ENCODE measurements at places on chromosomes 12 and 14.

GRCh38 chr12:31236998-31237637 is 88.8 kb downstream of the SINHCAF start:
- DNase-seq: peak; percentile 28

DNA sequence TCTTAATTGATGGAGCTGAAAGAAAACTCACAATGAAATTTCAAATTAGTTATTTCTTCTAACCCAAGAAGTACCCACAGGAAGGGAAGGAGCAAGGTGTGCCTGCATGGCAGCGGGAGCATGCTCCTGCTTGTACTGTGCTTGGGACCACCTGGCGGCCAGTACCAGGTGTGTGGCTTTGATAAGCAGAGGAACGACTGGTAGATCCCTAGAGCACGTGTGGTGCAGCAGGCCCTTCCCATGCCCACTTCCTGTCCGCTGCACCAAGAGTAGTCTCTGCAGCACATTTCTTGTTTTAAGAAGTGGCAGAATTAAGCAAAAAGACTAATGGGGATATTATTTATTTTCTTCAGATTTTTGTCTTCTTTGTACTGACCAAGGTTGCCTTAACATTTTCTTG is 122.3 kb upstream of the ATF1 start:
- no peak for DNase-seq

GRCh38 chr12:88371416-88372183 is 208.7 kb downstream of the KITLG start:
- DNase-seq: no peak

- DNase-seq: no peak
These were observed 12.2 kb downstream of the SDR9C7 start for GRCh38 chr12:56922031-56922430.

- DNase-seq: no peak
These were observed 13.0 kb downstream of the ATG14 start for GRCh38 chr14:55398679-55399078.

- no peak for DNase-seq
These were observed 77.5 kb upstream of the ATP2A2 start for GRCh38 chr12:110203546-110203945.

DNA sequence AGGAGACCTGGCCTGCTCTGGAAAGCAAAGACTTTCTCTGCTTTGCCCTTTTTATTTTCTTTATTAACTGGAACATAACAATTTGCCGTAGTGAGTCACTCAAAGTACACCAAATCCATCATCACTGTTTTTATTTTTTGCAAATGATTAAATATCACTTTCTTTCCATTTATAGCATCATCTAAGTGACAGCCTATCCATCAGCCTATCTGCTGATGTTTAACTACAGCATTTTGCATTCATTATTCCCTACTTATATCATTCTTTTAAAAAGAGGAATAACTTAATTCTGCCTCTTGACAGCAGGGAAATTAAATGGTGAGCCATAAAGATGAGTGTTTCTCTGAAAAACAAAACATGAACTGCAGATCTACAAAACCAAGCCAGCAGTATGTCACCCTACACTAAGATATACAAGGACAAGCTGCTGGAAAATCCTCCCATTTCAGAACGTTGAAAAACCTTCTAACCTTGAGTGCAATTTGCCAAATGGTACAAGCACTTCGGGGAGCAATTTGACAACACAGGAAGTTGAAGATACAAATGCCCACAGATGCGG is 821.3 kb upstream of the TMEM132C start:
- no peak for DNase-seq

GRCh38 chr12:25017336-25017735 is 68.4 kb upstream of the BCAT1 start:
- no peak for DNase-seq

DNA sequence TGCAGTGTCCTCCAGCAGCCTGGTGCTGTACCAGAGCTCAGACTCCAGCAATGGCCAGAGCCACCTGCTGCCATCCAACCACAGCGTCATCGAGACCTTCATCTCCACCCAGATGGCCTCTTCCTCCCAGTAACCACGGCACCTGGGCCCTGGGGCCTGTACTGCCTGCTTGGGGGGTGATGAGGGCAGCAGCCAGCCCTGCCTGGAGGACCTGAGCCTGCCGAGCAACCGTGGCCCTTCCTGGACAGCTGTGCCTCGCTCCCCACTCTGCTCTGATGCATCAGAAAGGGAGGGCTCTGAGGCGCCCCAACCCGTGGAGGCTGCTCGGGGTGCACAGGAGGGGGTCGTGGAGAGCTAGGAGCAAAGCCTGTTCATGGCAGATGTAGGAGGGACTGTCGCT is 15.2 kb downstream of the C12orf43 start:
- DNase-seq: no peak

DNA sequence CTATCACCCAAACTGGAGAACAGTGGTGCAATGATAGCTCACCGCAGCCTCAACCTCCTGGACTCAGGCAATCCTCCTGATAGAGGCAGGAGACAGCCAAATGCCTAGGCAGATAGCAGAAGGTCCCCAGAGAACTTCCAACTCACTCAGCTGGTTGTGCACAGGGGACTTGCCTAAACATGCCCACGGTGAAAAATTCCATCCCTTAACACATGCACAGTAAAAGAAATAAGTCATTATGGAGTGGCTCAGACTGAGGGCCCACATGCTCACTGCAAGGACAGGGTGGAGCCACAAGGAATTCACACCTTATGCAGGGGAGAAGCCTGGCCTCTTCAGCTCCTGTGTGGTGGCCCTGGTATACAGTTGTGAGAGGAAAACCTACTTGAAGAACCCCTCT is 525.8 kb upstream of the ATP2B1 start:
- no peak for DNase-seq

- DNase-seq: no peak
These were observed 494.5 kb downstream of the TMEM132D start for GRCh38 chr12:129409281-129409680.

DNA sequence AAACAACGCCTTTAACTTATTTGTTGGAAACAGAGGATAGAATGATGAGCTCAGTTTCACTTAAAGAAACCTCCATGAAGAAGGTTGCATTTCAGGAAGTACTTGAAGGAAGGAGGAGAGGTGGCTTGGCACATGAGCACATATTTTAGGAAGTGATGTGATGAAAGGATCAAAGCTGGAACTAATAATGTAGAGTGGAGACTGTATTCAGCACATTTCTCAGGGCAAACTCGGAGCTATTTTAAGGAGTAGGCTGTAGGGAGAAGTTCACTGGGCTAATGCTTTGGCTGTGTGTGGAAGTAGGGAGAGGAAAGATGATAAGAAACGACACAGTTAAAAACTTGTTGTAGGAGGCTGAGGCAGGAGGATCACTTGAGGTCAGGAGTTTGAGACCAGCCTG is 272.8 kb downstream of the AKAP6 start:
- no peak for DNase-seq

DNA sequence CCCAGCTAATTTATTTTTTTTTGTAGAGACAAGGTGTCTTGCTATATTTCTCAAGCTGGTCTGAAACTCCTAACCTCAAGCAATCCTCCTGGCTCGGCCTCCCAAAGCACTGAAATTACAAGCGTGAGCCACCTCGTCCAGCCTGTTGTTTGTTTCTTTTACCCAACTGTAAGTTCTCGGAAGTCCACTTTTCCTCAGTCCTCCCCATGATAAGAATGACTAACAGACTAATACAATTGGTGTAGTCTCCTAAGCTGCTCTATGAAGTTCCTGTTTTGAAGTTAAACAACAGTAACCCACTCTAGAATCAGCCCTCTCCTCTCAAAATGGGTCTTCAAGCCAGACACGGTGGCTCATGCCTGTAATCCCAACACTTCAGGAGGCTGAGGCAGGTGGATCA is 36.5 kb downstream of the HIGD1C start:
- no peak for DNase-seq

DNA sequence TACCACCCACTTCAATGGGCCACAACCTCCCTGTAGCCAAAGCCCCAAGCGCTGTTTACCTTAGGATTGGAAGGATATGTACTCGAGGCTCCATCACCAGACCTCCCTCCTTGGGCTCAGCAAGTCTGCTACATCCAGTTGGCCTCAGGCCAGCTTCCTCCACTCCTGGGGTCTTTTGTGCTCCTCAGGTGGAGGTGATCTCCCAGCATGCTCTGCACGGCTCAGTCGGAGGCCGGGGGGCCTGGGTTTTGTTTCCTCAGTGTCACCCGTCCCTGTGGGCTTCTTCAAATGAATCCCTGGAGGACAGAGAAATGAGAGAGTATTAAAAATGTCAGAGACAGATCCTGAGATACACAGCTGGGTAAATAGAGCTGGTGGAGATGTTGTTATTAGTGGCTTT is 723.1 kb upstream of the TBX3 start:
- no peak for DNase-seq
